ENCODE measurements at places on chromosomes 2 and 18.

DNA sequence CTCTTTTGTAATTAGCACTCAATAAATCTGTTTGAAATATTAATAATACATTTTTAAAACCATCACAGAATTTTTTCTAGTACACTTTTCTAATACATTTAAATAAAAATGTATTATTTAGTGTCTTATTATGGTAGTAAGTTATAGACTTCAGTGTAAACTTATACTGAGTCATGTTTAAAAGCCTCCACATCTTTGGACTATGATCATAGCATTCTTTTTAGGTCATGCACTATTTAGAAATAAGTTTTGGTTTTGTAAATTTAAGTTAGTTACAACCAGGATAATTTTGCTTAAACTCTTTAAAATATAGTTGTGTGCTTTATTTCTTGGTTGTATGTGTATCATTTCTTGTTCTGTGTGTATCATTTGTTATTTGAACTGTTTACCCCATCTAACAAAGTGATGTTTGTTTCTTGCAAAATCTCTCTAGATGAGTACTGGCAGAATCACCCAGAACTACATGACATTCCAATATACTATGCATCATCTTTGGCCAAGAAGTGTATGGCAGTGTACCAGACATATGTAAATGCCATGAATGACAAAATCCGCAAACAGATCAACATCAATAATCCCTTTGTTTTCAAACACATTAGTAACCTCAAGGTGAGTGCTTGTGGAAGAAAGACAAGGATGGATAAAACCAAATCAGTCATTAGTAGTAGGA is 16.7 kb downstream of the CPSF3 start:
- no peak for DNase-seq

DNA sequence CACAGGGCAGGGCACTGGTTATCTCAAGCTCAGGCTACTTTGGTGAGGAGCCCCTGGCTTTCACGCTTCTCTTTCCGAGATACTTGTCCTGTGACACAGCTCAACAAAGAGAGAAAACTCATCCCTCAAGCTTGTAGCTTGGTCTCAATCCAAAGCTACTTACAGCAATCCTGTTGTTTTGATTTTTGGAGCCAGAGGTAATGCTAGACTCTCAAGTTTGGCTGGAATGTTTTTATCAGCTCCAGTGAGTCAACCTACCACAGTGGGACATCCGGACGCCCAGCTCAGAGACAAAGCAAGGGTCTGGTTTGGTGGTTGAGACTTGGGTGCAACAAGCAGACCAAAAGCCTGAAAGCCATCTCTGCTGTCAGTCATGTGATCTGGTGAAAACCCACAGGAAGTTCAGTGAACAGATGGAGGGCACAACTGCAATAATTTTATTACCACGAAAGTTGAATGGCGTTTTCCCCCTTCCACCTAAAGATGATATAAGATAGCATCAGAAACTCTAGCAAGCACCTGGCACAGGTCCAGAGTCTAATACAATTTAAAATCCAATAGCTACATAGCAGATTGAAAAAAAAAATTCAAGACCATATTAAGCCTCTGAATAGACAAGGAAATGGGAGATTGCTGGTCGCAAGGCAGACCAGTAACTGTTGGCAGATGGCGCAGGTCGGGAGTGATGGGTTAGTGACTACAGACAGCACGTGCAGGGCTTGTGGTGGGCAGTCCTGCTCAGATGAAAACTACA is 102.3 kb upstream of the SMAD7 start:
- DNase-seq: no peak

DNA sequence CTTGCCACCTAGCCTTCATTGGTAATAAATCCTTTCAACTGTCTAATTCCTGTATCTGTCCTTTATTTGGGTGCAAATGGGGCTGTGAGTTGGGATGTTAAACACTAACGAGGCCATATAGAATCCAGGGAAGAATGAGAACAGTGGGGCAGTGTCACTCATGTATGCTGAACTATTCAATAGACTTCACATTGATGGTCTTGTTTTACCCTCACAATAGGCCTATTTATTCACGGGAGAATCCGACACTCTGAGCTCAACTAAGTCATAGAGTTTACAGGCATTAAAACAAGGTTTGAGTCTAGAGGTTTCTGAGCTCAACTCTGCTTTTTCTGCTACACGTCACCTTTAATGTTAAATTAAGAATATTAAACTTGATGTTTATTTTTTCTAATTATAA is 421.6 kb downstream of the SOX11 start:
- no peak for DNase-seq

DNA sequence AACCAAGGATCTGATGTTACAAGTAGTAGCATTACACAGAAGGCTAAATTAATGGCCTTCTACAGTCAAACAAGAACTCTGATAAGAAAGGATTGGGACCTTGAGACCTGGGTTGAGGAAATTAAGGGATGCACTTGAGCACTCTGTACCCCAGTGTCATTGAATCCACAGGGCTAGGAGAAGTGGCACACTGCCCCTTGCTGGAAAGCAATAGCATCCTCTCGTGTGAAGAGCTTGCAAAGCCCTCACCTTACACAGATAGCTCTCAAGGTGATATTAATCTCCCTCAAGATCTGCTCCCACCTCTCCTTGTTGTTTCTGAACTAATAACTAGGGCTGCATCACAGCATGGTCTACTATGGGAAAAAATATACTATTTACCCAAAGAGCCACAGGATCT is 26.5 kb upstream of the CHST9 start:
- DNase-seq: no peak

- no peak for DNase-seq
These were observed 318.7 kb downstream of the PDE11A start for GRCh38 chr2:177753682-177754491.

DNA sequence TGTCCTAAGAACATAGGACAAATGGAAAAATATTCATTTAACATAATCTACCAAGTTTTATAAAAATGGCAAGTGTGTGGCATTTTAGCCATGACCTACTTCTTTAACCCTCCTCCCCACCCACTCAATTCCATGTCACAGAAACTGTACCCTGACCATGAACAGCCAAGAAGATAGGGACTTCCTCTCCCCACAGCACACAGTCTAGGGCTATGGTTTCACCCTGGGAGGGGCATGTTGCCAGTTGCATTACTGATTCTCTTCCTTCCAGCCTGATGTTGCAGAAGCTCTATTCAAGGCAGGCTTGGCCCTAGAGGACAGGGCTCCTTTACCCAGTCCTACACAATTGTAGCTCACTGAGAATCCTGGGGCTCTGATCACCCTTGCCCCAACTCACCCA is 153.6 kb upstream of the KLF7 start:
- DNase-seq: no peak

DNA sequence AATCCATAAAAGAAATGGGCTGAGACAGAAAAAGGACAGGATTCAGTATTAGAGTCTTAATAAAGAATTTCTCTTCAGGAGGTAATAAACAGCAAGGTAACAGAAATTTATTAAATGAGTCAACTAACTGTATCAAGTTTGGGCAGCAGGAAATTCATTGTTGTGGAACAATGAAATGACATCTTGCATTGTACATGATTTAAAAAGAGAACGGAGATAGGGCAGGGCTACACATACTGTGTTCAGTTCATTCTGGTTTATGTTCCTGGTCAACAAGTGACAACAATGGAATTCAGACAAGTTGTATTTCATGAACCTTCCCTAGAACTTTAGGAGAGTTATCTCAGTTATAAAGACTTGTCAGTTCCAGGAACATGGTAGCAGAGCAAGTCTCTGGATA is 961.3 kb downstream of the SOCS6 start:
- no peak for DNase-seq

- no peak for DNase-seq
These were observed 62.6 kb downstream of the TRAPPC8 start for GRCh38 chr18:31880186-31880898.

- peak; percentile 62 for DNase-seq
These were observed 108.7 kb downstream of the UXS1 start for GRCh38 chr2:106085181-106085940.

DNA sequence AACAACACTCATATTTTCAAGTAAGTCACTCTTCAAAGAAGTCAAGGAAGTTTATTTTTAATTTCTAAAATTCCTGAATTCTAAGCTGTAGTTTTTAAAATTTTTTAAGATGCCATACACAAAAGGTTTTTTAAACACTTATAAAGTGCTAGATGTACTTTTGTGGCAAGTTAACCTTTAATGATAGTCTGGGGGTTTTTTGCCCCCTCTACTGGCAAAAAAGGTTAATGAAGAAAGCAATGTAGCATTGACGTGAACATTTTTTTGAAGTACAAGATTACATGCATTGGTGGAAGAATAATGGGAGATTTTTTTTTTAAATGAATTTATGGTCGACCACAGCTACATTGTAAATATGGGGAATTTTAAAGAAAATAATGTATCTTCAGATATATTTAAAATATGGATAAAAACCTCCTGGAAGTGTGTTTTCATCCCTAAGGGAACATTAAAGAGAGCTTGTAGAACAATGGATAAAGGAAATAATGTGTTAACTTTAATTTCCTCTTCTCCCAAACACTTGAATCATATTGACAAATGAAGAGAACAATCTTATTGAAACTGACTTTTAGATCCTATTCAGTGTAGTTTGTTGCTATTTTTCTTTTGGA is 12.6 kb downstream of the ITPRID2 start:
- DNase-seq: peak; percentile 38

DNA sequence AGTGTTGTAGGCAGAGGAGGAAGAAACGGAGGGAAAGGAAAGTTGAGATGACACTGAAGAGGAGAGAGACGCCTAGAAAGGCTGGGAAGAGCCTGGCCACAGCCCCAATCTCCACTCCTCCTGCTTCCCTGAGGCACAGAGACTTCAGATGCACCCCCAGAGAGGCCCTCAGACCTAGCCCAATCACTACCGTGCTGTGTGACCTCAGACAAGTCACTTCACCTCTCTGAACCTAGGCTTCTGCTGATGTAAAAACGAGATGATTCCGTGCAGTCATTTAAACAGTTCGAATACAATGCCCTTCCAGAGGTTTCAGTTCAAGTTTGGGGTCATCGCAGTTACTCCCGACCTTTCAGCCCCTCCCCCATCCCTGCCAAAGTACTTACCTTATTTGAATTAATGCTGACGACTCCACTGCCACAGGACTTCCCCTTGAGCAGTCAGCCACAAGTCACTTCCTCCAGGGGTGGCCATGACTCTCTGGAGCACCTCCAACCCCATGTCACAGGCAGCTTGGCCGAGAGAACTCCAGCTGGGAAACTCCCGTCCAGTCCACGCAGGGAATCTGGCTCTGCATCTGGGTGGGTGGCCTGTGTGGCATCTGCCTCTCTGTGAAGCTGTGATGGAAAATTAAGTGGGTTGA is 105.2 kb upstream of the ID2 start:
- DNase-seq: no peak

DNA sequence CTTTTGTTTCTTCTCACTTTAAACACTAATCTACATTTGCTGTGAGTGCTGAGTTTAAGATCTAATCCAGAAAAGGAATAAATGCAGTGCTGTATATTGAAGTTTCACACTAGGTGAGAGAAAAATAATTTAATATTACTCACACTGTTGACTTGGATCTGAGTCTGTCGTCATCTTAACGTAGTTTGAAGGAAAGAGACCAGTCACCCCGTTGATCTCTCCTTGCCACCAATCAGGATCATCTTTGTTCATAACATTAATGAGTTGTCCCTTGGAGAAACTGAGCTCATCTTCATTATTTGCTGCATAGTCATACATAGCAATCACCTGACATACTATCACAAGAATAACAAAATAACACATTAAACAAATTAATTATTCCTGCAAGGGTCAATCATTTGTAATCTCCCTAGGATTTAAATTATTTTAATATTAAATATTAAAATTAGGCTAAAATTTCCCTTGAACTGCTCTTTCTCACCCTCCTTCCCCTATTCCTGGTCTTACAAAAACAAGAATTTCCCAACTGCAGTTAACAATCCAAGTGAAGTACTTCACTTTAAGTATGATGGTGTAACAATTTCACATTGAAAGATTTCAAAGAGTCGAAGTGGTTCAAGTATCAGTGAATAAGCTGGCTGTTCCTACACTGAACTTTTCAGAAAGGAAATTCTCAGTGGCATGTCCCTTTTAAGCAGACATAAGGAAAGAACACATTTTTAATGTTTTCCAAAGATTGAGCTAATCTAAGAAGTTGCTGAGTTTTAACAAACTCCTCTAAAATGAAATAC is 71.3 kb downstream of the FAM228A start:
- DNase-seq: no peak

DNA sequence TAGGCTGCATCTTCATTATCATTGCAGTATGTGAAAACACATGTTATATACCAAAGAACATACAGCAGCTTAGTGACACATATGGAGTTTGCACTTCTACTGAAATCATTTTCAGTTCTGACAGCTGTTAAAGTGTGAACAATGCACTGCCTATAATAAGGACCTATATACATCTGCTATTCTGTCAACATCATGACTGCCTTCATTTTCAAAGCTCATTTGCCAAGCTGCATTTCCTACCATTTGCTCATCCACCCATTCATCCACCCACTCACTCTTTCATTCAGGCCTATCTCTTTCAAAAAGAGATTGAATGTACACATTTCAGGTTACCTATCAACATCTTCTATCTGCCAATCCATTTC is 81.7 kb upstream of the STK17B start:
- DNase-seq: no peak

DNA sequence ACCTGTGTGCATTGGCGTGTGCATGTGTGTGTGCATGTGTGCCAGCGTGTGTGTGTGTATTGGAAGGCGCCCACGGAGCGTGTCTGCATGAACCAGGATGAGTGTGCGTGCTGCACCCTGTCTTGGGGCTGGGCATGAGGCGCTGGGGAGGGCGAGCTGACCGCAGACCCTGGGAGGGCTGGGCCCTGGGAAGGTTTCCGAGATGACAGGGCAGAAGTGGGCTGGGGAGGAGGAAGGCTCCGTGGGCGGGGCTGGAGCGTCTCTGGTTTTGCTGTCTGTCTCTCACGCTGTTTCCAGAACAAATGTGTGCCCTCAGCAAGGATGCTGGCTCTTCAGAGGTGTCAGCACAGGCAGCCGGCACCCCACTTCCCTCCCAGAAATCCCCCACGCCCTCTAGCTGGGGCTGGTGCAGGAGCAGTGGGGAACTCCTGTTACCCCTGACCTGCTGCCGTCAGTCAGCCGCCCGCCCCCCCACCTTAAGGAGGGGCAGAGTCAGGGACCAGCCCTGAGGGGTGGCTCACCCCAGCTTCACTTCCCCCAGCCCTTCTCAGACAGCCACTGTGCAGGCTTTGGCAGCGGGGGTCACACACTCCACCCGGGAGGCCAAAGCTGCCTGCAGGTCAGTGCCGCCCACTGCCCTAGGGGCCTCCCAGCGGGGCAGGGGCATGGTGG is at the start of gene GPR35:
Gene GPR35 (plus strand): TSS at position 531 of the 672 bp plus-strand sequence. CDS start 4,473 bp downstream, outside the sequence.
- peak; percentile 7 for DNase-seq

GRCh38 chr18:79809482-79810192 is 11.9 kb downstream of the KCNG2 start:
- no peak for DNase-seq

Data from MM.1S (cell line).